ENCODE measurements at places on chromosomes 16 and 17.

GRCh38 chr16:454397-454940, 29.0 kb downstream of the RAB11FIP3 start:
- DNase-seq = no peak

- no peak for DNase-seq
These were observed 114.7 kb downstream of the NOG start for GRCh38 chr17:56708220-56708558.

DNA sequence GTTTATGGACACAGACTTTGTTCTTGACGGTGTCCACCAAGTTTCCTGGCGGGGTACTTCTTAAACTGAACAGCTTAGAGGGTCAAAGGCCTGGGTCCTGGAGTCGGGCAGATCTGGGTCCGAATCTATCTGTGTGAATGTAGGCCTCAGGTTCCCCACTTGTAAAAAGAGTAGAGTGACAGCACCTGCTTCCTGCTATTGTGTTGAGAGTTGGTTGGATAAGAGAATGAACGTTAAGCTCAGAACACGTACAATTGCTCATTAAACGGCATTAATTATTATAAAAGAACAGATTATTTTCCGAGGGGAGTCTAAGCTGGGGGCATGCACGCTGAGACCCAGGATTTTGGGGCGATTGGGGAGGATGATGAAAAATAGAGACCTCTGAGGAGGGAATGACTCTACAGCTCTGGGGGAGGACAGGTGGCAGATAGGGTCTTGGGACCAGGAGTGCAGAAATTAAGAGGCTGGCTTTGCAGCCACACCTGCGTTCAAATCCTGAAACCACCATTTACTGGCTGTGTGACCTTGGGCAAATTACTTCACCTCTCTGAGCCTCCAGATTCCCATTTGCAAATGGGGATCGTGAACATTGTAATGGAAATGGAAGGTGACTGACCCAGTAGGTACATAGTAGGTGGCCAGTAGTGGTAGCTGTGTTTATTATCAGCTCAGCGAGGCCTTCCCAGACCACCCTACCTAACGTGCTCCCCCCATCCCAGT, 862 bp downstream of the CLEC16A start:
- no peak for DNase-seq

GRCh38 chr17:2309338-2310154, 5.8 kb downstream of the SRR start:
- no peak for DNase-seq

DNA sequence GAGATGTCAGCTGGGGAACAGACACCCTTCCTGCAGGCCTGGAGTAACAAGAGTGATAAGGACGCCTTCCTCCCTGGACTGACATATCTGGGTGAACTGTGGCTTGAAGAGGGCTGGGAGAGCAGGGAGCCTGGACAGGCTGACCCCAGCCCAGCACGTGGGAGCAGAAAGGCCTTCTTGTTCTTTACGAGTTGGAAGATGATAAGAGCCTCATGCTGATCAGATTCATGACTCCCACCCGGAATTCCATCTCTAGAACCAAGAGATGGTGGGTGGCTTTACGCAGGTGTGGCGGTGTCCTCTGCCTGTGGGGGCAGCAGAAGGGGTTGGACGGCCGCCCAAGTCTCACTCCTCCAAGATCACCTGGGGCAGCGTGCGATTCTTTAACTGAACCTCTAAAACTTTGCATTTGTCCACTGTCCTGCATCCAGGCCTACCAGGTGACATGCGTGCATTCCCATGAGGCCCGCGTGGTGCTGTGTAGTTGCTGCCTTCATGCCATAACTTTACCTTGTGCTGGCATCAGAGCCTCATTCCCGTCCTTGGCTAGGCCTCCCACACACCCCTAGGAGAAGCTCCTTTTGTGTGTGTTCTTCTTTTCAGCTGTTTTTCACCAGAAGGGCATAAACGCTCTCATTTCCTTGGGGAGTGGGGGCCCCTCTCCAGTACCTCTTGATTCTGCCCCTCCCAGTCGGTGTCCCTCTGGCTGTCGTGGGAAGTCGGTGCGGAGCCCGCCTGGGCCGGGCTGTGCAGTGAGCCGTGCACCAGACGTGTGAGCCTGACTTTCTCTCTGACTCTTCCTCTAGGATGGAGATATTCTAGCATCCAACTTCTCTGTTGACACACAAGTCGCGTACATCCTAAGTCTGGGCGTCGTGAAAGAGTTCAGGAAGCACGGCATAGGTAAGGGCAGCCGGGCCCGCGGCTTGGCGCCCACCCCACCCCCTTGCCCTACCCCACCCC, 13.3 kb downstream of the C16orf90 start:
- DNase-seq = no peak

DNA sequence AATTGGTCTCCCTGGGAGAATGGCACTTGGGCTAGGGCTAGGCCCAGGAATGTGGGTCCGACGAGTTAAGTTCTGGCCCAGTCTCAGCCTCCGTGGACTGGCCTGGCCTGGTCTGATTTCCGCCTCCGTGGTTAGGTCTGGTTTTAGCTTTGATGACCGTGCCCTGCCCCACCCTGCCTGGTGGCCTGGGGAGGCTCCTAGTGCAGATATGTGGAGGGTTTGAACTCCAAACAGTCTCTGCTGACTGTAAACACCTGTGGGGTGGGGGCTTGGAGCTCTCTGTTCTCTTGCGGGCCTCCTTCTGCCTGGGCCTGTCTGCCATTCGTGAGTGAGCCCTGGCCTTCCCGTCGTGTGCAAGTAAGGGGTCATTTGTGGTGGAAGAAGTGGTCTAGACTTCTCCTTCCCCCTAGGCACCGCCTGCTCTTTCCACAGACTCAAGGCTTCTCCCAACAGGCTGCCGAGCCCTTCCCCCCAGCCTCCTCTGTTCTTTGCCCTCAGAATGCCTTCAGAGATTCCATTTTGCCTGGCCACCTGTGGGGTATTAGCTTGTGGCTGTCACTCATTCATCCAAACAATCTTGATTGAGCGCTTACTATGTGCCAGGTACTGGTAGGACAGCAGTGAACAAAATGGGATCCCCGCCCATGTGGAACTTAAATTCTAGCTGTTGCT, 1.6 kb downstream of the ATP6V0C start:
- DNase-seq = no peak

DNA sequence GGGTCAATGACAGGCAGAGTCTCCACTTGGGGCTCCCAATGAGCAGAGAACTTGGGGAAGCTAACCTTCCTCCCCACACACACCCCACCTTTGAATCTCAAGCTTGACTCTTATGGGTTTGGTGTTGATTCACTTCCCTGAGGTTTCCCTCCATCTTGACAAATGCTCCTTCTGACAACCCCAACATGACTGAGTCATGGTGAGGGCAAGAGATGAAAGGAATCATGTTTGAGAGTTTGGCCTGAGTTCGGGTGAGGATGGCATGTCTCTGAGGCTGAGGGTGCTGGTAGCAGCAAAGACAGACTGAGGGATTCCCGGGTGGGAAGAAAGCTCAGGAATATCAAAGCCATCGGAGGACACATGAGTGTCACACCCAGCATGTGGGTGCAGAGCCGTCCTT, 18.7 kb downstream of the KRT9 start:
- DNase-seq = no peak

DNA sequence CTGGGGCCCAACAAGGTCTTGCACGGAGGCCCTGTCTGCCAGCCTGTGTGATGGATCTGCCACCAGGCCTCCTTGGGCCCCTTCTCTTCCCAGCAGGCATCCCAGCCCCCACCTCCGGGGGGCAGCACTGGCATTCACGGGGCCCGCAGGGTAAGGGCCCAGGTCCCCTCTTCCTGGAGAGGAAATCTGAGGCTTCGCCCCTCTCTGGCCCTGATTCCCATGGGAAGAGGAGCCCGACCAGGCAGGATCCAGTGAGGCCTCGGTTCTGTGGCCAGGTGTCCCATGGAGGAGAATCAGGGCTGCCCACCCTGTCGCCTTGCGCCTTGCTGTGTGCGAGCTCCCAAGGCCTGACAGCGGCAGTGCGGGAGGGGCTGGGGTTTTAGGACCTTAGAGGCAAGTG, 48.4 kb downstream of the PDPK1 start:
- DNase-seq = no peak

DNA sequence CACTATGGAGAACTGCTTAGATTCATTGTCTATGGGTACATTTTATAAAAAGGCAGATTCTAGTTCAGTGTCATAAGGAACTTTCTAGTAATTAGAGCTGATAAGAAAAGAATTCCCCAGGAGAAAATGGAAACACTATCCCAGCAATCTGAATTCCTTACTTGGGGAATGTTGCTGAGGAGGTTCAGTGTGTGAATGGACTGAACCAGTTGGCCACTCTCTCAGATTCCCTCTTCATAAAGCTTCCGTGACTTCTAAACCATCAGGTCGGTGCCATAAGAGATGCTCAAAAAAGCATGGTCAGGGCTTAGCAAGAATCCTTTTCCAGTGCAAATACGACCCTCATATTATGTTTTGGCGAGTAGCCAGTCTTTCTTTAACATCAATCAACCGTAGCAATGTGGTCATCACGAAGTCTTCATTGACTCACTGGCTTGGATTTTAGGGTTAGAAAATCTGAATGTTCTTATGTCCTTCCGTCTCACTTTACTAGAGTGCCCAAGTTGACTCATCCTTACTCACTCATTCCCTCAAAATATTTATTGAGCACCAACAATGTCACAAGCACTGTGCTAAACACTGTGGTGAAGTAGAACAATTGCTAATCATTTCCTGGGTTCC, 102.7 kb upstream of the HLF start:
- no peak for DNase-seq

- DNase-seq = no peak
These were observed 35.2 kb upstream of the KIFC3 start for GRCh38 chr16:57837305-57838125.

DNA sequence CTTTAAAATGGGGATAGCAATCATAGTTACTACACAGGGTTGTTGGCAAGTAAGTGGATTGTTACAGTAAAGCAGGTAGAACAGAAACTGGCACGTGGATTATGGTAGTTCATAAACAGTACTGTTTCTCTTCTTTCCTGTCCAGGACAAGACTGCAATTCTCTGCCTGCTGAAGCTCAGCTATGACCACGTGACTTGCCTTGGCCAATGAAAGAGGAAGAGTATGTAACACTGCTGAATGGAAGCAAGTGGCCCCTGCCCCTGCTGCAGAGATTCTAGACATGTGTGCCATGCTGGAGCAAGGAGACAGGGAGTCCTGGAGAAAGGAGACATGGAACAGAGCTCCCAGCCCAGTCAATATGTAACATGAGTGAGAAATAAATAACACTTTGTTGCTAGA, 66.6 kb upstream of the TOX3 start:
- no peak for DNase-seq

DNA sequence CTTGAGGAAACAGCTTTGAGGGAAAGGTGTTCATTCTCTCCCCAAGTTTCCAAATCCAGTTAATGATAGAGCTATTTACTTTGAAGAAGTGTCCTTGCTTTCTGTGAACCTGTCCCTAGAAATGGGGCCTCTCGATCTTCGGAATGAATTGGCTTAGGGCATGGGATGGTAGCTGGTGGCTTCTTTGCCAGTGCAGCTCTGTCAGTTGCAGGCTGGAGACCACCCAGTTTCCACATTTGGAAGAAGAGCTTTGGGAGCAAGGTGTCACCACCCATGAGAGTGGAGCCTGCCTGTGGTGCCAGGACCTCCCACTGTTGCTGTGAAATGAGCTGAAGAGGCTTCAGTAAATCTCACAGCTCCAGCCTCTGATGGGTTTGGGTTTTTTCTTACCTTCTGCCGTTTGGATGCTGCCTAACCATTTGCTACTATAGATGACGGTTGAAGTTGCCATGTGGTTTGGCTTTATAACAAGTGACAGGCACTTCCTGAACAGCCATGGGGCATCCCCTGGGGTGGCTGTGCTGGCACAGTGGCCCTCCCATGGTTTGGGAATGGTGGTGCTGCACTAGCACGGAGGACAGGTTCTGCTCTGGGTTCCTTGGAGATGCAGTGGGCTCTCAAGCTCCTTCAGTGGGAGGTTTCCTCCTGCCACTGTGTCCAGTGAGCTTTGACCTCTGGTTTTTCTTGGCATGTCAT, 19.5 kb upstream of the SLC5A10 start:
- no peak for DNase-seq

DNA sequence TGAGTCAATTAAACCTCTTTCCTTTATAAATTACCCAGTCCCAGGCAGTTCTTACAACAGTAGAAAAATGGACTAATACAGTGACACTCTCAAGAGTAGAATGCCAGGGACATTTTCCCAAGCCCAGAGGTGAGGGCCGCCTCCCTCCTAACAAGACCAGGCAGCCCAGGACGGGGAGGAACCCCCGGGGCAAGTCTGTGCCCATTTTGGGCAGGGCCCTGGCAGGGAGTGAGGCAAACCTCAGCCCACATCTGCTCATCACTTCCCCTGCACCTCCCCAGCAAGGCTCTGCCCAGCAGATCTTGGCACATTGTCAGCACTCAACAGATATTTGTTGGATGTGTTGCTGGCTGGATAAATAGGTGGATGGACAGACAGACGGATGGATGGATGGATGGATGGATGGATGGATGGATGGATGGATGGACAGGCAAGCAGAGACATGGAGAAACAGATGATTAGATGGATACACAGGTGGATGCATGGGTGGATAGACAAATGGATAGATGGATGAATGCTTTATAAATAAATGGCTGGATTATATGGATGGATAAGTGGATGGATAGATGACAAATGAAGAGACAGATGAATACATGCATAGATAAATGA, 271.3 kb downstream of the PARN start:
- DNase-seq = no peak

DNA sequence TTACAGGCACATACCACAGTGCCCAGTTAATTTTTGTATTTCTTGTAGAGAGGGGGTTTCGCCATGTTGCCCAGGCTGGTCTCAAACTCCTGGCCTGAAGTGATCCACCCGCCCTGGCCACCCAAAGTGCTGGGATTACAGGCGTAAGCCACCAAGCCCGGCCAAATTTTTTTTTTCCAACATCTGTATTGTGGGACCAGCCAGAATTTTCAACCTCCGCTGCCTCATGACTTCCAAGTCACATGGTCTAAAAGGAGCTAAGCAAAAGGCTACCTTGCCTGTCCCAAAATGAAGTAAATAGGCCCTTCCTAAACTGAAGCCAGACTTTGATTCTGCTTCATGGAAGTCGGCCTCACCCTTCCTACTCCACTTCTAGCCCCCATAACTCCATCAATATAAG, 4.2 kb upstream of the SPAG7 start:
- DNase-seq = no peak

DNA sequence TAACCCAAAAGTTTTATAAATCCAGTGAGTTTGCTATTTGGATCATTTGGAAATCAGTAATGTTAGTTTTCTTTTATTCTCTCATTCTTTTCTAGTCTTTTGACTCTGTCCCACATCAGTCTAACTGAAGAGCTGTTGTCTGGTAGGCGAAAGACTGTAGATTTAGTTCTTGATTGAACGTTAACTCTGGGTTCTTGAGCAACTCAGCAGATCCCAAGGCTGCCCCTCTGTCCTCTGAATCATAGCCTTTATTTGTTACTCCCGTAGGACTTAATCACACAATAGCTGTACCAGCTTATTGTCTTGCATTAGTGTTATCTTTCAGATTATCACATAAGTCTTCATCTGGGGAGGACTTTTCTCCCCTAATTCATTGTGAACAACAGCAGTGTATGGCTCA, 119.3 kb upstream of the TOM1L1 start:
- DNase-seq = no peak

- DNase-seq = no peak
These were observed 449.8 kb downstream of the SHISA9 start for GRCh38 chr16:13351181-13351580.

- no peak for DNase-seq
These were observed 105.8 kb upstream of the ADAMTS18 start for GRCh38 chr16:77540646-77541045.

- DNase-seq = no peak
These were observed 2.9 kb downstream of the SLC13A5 start for GRCh38 chr17:6710317-6710716.
